Natural killer cell (primary cell): ENCODE measurements at places on chromosomes 6 and 20. TPM values are rescaled to one million over a fixed set of nuclear protein-coding genes. Genes with fewer than 3 reads are reported as not detected.

PRSS16 gene
- total RNA-seq = not detected

TOX2 gene
- 1.2 TPM for total RNA-seq

GPLD1 gene
- total RNA-seq = 0.88 TPM

MLN gene
- total RNA-seq = not detected

SYCP2 gene
- total RNA-seq = 5.9 TPM

GRM1 gene
- total RNA-seq = not detected

BANF2 gene
- total RNA-seq = not detected

VSTM2L gene
- total RNA-seq = 0.18 TPM

HIVEP2 gene
- total RNA-seq = 14.6 TPM

LINC00237 gene
- not detected for total RNA-seq

CRISP2 gene
- total RNA-seq = not detected

PTCRA gene
- total RNA-seq = 4.7 TPM

EYA2 gene
- 0.30 TPM for total RNA-seq
